T-cell (primary cell): ENCODE measurements at places on chromosomes 6 and 20.

DNA sequence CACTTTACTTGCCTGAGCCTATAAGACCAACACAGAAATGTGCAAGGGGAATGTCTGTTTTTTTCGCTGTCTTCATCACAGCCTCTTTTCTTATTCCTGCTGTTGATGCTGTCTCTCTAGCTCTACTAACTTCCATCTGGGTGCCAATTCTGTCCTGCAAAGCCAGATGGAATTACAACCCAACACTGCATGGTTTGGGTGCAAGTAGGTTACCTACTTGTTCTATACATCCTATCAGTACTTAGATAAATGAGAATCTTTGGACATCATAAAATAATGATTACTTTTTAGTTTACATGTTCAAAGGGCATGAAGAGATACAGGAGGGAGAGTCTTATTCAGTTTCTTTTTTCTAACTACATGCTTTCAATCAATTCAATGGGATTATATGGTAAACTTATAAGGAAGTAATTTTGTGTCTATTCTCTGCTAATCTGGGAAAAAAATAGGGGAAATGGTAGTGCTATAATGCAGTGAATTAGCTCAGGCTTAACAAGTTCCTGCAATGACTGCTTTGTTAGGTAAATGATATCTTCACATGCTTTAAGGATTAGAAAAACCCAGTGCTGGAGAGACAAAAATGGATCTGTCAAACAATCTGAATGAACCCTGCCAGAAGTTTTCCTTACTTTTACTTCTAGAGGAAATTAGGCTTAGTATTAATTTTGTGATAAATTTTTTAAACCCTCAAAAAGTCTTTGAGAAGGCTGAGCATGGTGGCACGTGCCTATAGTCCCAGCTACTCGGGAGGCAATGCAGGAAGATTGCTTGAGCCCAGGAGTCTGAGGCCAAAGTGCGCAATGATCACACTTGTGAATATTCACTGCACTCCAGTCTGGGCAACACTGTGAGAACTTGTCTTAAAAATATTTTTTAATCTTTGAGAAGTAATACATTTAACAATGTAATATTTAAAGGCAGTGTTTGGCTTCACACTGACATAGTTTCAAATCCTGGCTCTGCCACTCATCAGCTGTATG lies 86.5 kb upstream of the E2F3 start:
- DNase-seq = no peak

- DNase-seq = no peak
Observed at GRCh38 chr6:1613346-1613687, 3.6 kb downstream of the FOXC1 start.

- DNase-seq = no peak
Observed at GRCh38 chr20:38460040-38460623, 12.5 kb upstream of the RALGAPB start.

DNA sequence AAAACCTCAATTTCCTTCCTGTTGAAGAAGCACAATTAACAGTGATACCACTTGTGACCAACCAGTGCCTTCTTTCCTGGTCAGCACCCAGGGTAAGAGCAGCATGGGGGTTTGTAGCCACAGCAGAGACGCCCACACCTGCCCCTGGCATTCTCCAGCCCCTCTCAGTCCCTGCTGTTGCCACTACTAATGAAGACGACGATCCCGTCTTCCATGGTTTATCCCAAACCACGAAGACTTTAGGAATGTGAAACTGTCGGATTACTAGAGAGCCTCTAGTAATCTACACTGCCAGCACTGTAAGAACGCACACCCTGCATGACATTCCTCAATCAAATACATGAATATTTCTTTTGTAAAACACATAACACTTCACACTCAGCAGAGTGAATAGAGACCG lies 60.0 kb downstream of the GINS1 start:
- no peak for DNase-seq

- no peak for DNase-seq
Observed at GRCh38 chr20:33821270-33821836, 10.2 kb downstream of the CHMP4B start.

GRCh38 chr6:130019326-130020072 lies 1.1 kb downstream of the L3MBTL3 start:
- peak; percentile 22 for DNase-seq

DNA sequence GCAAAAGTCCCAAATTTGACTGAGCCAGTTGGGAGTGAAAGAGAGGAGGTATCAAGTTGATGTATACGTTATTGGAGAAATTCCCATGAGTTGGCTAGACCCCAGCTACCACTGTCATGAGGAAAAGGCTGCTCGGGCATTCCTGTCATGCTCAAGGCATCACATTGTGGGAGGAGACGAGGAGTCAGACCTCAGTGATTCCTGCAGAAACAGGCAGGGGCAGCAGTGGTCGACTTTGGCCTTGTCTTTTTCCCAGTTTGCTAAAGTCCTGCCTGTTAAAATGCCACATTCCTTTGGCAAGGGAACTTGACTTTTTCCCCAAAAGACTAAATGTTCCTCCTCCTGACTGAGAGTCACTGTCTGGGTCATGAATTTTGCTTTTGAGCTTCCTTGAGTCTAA lies 295.5 kb upstream of the HS3ST5 start:
- no peak for DNase-seq

DNA sequence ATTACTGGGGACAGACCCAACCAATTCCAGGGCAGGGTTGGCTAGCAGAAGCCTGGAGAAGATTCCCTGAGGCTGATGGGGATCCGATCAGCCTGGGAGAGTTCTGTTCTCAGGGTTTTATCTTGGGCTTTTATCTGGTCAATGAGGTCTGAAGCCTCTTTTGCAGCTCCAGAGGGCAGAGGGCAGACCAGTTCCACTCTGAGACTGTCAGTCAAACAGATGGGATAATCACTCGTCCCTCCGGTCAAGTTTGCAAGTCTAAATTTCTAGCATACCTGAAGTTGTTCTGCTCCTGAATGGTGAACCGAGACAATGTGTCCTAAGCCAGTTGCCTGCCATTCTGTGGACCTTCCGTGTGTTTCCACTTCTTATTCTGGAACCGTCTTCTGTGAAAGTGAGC lies 3.0 kb upstream of the MAS1 start:
- DNase-seq = no peak
